Progenitor cell of endocrine pancreas (in vitro differentiated cells): ENCODE measurements at places on chromosomes 16 and 17.

GRCh38 chr16:49854796-49855203 is 1.1 kb downstream of the ZNF423 start:
- peak; percentile 45 for DNase-seq

GRCh38 chr17:68399638-68400403 is 57.5 kb downstream of the WIPI1 start:
- no peak for DNase-seq

DNA sequence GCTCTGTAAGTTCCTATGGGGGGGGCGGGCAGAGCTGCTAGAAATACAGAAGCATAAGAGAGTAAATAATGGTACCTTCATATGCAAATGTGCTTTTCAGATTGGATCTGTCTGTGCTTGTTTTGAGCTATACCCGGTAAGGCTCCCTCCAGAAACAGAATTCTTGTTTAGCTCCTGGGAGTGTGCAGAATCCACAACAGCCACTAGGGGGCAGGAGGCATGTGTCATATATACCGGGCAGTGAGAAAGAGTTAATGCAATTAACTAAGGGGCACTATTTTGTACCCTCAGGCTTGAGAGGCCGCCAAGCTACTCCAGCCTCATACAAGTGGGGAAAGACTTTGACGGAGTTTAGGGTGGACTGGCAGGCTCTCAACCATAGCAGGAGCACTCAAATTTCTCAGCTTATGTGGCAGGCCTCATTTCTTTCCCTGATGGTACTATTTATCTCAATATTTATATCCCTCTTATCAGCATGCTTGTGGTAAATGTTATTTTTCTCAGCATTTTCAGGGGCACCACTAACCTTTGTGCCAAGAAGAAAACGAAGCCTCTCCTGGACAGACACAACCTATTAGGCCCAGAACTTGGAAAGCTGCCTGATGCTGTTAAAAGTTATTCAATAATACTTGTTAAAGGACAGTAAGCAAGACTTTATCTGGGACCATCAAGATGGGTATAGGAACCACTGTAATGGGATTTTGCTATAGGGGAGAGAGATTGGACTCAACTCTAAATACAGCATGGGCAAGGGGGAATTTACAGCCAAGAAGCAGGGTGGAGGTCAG is 10.7 kb upstream of the CENPV start:
- DNase-seq, result peak; percentile 63

DNA sequence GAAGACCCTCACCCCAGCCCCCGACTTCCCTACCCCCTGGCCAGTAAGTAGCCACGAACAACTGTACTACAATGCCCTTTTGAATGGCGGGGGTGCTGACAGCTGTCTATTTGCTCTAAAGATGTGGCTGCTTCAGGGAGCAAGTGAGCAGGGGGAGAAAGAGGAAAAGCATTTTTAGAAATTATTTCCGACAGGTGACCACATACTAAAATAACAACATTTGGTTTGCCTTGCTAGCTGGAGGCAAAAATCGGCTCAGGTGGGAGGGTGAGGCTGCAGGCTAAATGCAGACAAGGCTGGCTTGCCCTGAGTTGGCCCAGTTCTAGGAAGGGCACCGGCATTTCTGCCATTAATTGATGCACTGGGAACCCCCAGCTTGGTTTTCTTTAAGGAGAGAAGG is 188.5 kb downstream of the XYLT1 start:
- no peak for DNase-seq

- DNase-seq, result no peak
Measured at GRCh38 chr16:63614429-63614828, 1507.4 kb downstream of the CDH11 start.

DNA sequence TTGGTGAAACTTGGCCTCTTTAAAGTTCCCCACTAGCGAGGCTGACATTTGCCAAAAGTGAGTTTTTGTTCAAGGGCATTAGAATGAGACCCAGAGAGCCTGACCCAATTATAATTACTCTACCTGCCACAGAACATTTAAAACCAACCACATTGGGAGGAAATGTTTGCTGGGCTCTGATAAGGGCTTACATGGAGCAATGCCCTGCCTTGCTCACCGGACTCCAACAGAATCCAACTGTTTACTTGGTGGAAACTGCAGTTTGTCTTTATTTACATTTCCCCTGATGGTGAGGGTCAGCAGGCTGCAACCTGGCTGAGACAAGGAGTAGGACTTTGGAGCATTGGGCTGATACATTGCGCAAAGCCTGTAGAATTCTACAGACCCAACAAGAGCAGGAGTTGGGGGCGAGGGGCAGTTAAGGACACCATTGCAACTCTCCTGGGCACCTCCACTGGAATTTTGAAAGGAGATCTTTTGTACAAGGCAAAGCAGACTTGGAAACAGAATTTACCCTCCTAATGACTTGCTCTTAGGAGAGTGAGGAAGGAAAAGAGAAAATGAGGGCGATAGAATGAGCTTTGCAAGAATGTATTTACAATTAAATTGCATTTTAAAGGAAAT is 368.6 kb downstream of the SHISA9 start:
- no peak for DNase-seq

- DNase-seq, result no peak
Measured at GRCh38 chr17:41972571-41973407, 6.2 kb downstream of the CNP start.

DNA sequence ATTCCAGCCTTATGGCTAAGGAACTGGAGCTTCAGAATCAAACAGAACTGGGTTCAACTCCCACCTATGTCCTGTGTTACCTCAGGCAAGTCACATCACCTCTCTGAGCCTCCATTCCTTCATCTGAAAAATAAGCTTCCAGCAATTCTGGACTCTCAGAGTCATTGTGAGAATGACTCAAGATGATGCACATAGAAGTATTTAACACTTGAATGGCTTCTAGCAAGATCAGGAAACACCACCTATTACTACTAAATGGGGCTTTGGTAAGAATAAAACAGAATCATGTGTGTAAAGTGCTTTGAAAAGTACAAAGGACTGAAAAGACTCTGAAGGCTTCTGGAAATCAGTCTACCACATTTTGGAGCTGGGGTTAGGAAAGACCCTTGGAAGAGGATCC is 30.8 kb upstream of the CALB2 start:
- DNase-seq, result no peak

DNA sequence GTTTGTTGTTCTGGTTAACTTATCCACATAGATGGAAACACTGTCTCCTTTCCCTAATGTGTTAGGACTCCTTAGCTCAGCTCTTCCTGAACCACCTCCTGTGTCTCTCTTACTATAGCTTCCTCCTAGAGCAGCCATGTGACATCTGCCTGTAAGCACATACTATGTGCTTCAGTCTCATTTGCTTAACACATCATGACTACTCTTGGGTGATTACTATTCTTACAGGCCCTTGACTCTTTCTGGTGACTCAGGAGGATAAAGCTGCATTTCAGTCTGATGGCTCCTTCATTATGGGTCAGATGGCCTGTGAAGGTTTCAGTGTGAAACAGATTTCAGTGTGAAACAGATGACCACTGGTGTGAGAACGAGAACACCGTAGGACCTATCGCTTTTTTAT is 320 bp upstream of the KRTAP4-2 start:
- no peak for DNase-seq

GRCh38 chr17:74205274-74205673 is 1.8 kb downstream of the RPL38 start:
- no peak for DNase-seq
